ENCODE measurements at places on chromosomes 2 and 18. TPM values are rescaled to one million over a fixed set of nuclear protein-coding genes. Genes with fewer than 3 reads are reported as not detected.

The GCKR gene
- total RNA-seq, result not detected

DNA sequence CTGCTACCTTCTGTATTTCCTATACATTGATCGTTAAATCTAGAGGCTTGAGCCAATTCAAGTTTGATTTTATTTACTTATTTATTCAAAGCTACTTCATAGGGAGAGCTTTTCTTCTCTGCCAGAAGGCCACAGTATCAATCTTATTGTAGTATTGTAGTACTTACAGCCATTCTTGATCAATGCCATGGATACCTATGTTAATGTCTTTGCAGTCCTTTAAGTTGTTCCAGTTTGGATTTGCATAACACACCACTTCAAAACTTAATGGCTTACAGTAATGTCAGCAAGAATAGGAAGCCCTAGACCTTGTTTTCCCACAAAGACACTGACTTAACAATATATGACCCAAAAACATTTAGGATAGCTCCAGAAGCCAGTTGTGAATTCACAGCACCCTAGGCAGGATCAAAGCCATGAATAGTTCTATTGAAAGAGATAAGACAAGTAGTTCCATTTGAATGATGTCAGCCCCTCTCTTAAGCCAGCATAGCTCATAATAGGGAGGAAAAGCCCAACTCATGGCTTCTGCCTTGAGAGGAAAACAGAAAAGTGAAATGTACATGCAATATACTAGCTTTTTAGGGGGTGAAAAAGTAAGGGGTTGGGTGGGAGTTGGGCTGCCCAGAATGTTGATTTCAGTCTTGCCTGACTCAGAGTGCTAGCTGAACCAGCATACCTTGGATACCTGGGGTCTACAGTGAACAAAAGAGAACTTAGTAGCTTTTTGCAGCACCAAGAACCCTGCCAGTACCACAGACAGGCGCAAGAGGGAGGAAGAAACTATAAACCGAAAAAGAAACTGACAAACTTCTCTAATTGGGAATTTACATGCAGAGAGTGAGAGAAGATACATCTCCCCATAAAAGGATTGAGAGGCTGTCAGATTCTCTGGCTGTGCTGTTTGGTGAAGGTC is 101.4 kb downstream of the CAMKMT start:
- peaks cover 25% of the 10 kb centered on the region for H3K36me3 ChIP-seq
- H3K27me3 ChIP-seq, result no peaks in the 10 kb centered on the region
- no peak overlapping the region for H3K4me3 ChIP-seq
- no peaks in the 10 kb centered on the region for H3K4me1 ChIP-seq
- no peak overlapping the region for H3K27ac ChIP-seq
- DNase-seq, result no peak

DNA sequence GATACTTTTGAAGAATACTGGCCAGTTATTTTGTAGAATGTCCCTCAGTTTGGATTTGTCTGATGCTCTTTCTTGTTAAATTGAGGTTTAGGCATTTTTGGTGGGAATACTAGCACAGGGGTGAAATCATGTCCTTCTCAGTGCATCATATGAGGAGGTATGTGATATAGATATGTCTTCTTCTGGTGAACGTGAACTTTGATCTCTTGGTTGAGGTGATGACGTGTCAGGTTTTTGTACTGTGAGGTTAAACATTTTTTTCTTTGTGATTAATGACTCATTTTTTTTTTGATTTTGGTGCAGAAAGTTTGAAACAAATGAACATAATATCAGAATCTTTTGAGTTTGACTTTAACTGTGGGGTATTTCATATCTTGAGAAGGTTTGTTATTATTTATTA is 11.0 kb downstream of the ZNF407 start:
- no peaks in the 10 kb centered on the region for H3K36me3 ChIP-seq
- H3K4me1 ChIP-seq, result peaks cover 26% of the 10 kb centered on the region
- no peaks in the 10 kb centered on the region for H3K27me3 ChIP-seq
- H3K27ac ChIP-seq, result no peak overlapping the region
- no peak for DNase-seq

GRCh38 chr2:38635139-38635538 is 30.8 kb upstream of the GALM start:
- DNase-seq, result no peak
- H3K36me3 ChIP-seq, result no peaks in the 10 kb centered on the region
- H3K4me3 ChIP-seq, result no peak overlapping the region
- H3K27me3 ChIP-seq, result peaks cover 3% of the 10 kb centered on the region
- no peak overlapping the region for H3K27ac ChIP-seq

The VWA3B gene
- not detected for total RNA-seq

The FER1L5 gene
- total RNA-seq, result not detected

DNA sequence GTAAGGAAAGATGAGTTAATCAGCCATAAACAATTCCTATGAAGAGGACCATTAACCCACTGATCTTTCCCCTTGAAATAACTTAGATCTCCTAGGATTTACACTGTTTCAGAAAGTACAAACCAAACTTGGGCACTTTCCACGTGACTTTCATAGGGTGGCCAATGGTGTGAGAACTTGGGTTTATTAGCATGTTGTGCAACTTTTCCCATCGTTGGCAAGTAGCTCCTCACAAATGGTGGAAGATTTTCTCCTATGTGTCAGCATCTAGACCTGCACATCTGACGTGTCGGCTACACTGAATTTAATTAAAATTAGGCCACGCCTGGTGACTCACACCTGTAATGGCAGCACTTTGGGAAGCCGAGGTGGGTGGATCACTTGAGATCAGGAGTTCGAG is 116.3 kb downstream of the GALNT1 start:
- no peak overlapping the region for H3K27ac ChIP-seq
- H3K27me3 ChIP-seq, result no peaks in the 10 kb centered on the region
- no peaks in the 10 kb centered on the region for H3K4me1 ChIP-seq
- DNase-seq, result no peak
- H3K4me3 ChIP-seq, result no peak overlapping the region

The NXPH2 gene
- not detected for total RNA-seq

GRCh38 chr2:790081-790480 is 112.9 kb upstream of the TMEM18 start:
- H3K4me3 ChIP-seq, result no peak overlapping the region
- H3K27ac ChIP-seq, result no peak overlapping the region
- H3K27me3 ChIP-seq, result no peaks in the 10 kb centered on the region
- no peaks in the 10 kb centered on the region for H3K36me3 ChIP-seq
- H3K4me1 ChIP-seq, result no peaks in the 10 kb centered on the region

The PER2 gene
- total RNA-seq, result 15.3 TPM

The SPP2 gene
- not detected for total RNA-seq

GRCh38 chr2:57146951-57147350 is 899.7 kb upstream of the VRK2 start:
- no peak overlapping the region for H3K27ac ChIP-seq
- H3K4me1 ChIP-seq, result no peaks in the 10 kb centered on the region
- no peak for DNase-seq
- H3K4me3 ChIP-seq, result no peak overlapping the region
- H3K36me3 ChIP-seq, result no peaks in the 10 kb centered on the region

- no peak for DNase-seq
- H3K4me1 ChIP-seq, result peaks cover 59% of the 10 kb centered on the region
- no peak overlapping the region for H3K4me3 ChIP-seq
- no peaks in the 10 kb centered on the region for H3K27me3 ChIP-seq
These were observed 242.4 kb downstream of the LDLRAD4 start for GRCh38 chr18:13460946-13461345.

DNA sequence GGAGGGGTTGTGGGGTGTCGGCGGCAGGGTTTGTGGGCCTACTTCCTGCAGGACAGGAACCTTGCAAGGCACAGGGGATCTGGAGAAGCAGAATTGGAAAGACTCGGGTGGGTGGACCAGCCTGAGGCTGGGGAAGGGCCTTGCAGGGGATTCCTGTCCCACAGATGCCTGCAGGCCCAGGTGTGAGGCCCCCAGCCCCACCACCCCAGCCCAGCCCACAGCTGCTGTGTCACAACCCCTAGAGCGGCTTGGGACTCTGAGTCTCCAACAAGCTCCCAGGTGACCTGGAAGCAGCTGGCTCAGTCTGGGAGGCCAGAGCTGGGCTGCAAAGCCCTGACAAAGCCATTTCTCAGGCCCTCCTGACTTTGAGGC is 93.1 kb downstream of the ZFP36L2 start:
- H3K27me3 ChIP-seq, result no peaks in the 10 kb centered on the region
- DNase-seq, result no peak
- peaks cover 2% of the 10 kb centered on the region for H3K36me3 ChIP-seq
- peak overlapping the region; percentile 93 for H3K27ac ChIP-seq
- peak overlapping the region; percentile 53 for H3K4me3 ChIP-seq
- peaks cover 95% of the 10 kb centered on the region for H3K4me1 ChIP-seq

DNA sequence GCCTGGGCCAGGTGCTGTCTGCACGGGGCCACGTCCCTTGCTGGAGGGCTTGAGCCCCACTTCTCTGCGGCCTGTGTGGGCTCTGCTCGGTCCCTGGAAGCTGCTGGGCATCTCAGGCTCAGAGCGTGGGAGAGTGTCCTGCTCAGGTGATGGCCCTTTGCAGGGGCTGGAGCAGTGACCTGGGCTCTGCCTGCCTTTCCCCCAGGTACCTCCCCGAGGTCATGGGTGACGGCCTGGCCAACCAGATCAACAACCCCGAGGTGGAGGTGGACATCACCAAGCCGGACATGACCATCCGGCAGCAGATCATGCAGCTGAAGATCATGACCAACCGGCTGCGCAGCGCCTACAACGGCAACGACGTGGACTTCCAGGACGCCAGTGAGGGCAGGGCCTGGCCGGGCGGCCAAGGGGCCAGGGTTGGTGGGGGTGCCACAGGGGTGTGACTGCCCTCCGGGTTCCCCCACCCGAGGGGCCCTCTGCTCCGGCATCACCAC is 29.9 kb downstream of the GPC1 start:
- H3K27me3 ChIP-seq, result no peaks in the 10 kb centered on the region
- no peak overlapping the region for H3K27ac ChIP-seq
- H3K4me3 ChIP-seq, result no peak overlapping the region
- peaks cover 2% of the 10 kb centered on the region for H3K36me3 ChIP-seq

GRCh38 chr2:86482034-86482433 is 40.9 kb downstream of the KDM3A start:
- no peak for DNase-seq
- H3K4me3 ChIP-seq, result no peak overlapping the region

DNA sequence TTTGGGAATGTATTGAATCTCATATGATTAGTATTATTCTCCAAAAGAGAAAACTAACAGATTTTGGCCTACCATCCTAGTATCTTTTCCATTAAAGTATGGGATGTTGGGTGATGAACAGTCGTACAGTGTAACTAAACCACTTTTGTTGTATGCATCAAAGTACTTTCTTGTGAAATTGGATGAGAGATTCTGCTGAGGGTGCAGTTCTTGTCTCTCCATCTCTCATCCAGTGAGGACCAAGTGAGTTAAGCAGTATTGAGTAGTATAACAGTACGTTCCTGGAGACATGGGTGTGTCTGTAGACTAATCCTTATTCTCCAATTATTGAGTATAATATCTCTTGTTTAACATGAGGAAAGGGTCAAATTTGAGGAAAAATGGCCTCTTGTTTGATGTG is 209.3 kb downstream of the NEDD4L start:
- H3K36me3 ChIP-seq, result no peaks in the 10 kb centered on the region
- H3K27ac ChIP-seq, result no peak overlapping the region
- DNase-seq, result no peak

DNA sequence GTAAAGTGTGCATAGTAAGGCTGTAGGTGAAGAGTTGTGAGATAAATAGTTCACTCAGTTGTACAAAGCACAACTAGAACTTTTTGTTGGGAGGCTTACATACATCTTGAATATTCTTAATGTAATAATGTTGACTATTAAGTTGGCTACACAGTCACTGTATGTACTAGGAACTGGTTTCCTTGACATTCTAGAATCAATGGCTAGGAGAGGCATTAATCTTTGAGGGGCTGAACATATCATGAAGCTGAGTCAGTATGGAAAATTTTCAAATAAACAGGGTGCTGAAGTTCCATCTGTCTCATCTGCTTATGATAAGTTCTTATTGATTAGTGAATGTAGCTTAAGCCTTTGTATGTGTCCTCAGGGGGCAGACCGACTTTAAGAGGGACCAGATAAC is 23.4 kb downstream of the METTL21A start:
- H3K27ac ChIP-seq, result peak overlapping the region; percentile 50
- peaks cover 24% of the 10 kb centered on the region for H3K4me1 ChIP-seq
- no peak overlapping the region for H3K4me3 ChIP-seq
- H3K36me3 ChIP-seq, result peaks cover 28% of the 10 kb centered on the region
- H3K27me3 ChIP-seq, result no peaks in the 10 kb centered on the region

DNA sequence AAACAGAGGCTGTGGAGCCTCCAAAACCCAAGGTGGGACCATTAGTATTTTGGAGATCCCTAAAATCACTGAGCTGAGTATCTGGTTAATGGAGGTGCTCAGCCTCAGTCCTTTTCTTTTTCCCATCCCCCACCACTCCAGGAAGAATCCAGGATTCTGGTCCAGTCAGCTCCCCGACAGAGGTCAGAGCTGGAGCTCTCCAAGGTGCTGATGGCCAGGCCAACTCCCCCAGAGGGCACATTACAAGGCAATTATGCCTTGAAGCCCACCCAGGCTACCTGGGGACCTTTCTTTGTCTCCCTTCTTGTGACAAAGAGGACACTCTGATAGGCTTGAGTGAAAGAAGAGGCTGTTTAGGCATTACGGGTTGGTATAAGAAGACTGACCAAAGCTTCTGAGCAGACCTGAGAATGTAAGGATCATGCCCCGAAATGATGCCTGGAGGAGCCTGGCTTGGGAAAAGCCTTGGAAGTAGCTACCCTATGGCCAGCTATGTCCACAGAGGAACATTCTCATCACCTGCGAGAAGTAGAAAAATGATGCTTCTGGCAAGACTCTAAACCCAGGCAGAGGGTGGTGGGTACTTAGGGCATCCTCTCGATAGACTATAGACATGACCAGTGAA is 102.5 kb upstream of the LDAH start:
- H3K36me3 ChIP-seq, result peaks cover 2% of the 10 kb centered on the region
- DNase-seq, result no peak
- no peaks in the 10 kb centered on the region for H3K4me1 ChIP-seq

The KCNIP3 gene
- not detected for total RNA-seq

DNA sequence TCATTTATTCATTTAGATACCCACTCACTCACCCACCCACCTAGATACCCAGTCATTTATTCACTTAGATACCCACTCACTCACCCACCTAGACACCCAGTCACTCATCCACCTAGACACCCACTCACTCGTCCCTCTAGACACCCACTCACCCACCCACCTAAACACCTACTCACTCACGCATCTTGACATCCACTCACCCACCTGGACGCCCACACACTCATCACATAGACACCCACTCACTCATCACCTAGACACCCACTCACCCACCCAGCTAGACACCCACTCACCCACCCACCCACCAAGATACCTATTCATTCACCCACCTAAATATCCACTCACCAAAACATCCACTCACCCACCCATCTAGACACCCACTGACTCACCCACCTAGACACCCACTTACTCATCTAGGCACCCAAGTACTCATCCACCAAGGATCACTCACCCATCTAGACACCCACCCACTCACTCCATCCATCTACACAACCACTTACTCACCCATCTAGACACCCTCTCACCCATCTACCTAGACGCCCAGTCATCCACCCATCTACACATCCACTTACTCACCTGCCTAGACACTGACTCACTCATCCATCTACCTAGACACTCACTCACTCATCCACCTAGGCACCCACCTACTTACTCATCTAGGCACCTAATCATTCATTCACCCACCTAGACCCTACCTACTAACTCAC is 723.7 kb upstream of the RAB6C start:
- no peak overlapping the region for H3K27ac ChIP-seq
- H3K36me3 ChIP-seq, result no peaks in the 10 kb centered on the region
- no peak overlapping the region for H3K4me3 ChIP-seq
- no peaks in the 10 kb centered on the region for H3K27me3 ChIP-seq

All from activated naive CD8-positive, alpha-beta T cell treated with anti-CD3 and anti-CD28 coated beads for 36 hours (primary cell).